ENCODE measurements at places on chromosomes 6 and 20.

- DNase-seq = no peak
These were observed 89.8 kb downstream of the PREX1 start for GRCh38 chr20:48738094-48738398.

DNA sequence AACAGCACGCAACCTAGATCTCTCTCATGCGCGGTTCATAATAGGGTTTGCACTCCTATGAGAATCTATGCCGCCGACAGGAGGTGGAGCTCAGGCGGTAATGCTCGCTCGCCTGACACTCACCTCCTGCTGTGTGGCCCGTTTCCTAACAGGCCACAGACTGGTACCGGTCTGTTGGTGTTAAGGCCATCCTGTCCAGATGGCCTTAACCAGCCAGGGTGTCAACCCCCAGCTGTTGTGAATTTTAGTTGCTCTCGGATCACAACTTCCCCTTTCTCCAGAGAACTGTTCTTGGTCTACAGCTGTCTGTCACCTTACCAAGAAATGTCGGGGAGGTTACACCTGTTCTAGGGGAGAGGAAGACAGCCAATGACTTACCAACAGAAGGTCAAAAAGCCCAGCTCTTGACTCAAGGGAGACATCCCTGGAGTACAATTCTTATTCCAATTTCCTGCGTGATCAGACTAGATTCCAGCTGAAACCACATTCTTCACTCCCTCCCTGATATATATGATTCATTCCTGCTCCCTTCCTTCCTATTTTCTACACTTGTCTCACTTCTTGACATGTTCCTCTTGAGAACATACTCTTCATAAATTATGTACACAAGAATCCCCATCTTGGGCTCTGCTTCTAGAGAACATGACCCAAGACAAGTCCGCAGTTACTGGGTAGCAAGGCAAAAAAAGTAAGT lies 23.1 kb upstream of the DNAAF9 start:
- no peak for DNase-seq

GRCh38 chr20:61849376-61849775 lies 216.3 kb downstream of the TAF4 start:
- no peak for DNase-seq

GRCh38 chr20:19821606-19822005 lies 63.5 kb downstream of the RIN2 start:
- no peak for DNase-seq

DNA sequence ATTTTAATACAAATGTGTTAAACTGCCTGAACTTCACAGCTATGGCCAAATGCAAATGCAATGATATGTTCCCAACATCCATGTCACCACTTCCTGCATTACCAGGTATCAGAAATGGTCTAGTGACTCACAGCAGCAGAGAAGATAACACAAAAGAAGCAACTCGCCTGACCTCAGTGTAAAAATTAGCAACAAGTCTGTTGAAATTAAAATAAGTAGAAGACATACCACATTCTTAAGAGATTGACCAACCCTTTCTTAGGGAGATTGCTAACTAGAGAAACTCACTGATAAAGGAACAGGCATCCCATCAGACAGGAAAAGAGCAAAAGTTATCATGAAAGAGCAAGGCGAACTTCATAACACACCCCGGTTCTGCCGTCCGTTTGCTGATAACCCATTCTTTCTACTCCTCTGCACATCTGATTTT lies 45.1 kb downstream of the RNASET2 start:
- DNase-seq = no peak

GRCh38 chr6:105121981-105122380 lies 57.8 kb downstream of the POPDC3 start:
- no peak for DNase-seq

Data from AG08395 (cell line).